ENCODE measurements at places on chromosomes 6 and 20. TPM values are rescaled to one million over a fixed set of nuclear protein-coding genes. Genes with fewer than 3 reads are reported as not detected.

HNF4A gene
- total RNA-seq, result not detected

GTF2H4 gene
- total RNA-seq, result 12.5 TPM

PGC gene
- not detected for total RNA-seq

TFAP2A gene
- not detected for total RNA-seq

C20orf202 gene
- not detected for total RNA-seq

ZSCAN9 gene
- total RNA-seq, result 14.3 TPM

TFAP2C gene
- total RNA-seq, result not detected

KCNK16 gene
- not detected for total RNA-seq

PGM3 gene
- 279 TPM for total RNA-seq

UBD gene
- not detected for total RNA-seq

LHFPL5 gene
- not detected for total RNA-seq

CST4 gene
- total RNA-seq, result not detected

OR2H1 gene
- not detected for total RNA-seq

CRISP2 gene
- not detected for total RNA-seq

OR2J3 gene
- total RNA-seq, result not detected

DLL1 gene
- under 0.01 TPM for total RNA-seq

OPN5 gene
- not detected for total RNA-seq

RCAN2 gene
- total RNA-seq, result not detected

OR10C1 gene
- total RNA-seq, result not detected

CST7 gene
- not detected for total RNA-seq

HAO1 gene
- not detected for total RNA-seq

COL9A3 gene
- not detected for total RNA-seq

MYL9 gene
- total RNA-seq, result 35.2 TPM

PPIL6 gene
- total RNA-seq, result 2.9 TPM

NINL gene
- 9.5 TPM for total RNA-seq

PROKR2 gene
- not detected for total RNA-seq

MYCT1 gene
- total RNA-seq, result 0.46 TPM

LY6G6F gene
- not detected for total RNA-seq

NR2E1 gene
- not detected for total RNA-seq

MCHR2 gene
- total RNA-seq, result not detected

ZC2HC1B gene
- total RNA-seq, result not detected

ZNF341 gene
- 1.6 TPM for total RNA-seq

OVOL2 gene
- total RNA-seq, result not detected

COL11A2 gene
- total RNA-seq, result 0.37 TPM

MAVS gene
- total RNA-seq, result 13.4 TPM

DXO gene
- total RNA-seq, result 11.0 TPM

ADAM33 gene
- 18.7 TPM for total RNA-seq

GSTA2 gene
- not detected for total RNA-seq

GSTA4 gene
- total RNA-seq, result 35.9 TPM

WFDC12 gene
- not detected for total RNA-seq

Measured in smooth muscle cell of the umbilical artery (primary cell).